Right renal cortex interstitium (tissue), 3 donors: ENCODE measurements at places on chromosomes 5 and 9.

DNA sequence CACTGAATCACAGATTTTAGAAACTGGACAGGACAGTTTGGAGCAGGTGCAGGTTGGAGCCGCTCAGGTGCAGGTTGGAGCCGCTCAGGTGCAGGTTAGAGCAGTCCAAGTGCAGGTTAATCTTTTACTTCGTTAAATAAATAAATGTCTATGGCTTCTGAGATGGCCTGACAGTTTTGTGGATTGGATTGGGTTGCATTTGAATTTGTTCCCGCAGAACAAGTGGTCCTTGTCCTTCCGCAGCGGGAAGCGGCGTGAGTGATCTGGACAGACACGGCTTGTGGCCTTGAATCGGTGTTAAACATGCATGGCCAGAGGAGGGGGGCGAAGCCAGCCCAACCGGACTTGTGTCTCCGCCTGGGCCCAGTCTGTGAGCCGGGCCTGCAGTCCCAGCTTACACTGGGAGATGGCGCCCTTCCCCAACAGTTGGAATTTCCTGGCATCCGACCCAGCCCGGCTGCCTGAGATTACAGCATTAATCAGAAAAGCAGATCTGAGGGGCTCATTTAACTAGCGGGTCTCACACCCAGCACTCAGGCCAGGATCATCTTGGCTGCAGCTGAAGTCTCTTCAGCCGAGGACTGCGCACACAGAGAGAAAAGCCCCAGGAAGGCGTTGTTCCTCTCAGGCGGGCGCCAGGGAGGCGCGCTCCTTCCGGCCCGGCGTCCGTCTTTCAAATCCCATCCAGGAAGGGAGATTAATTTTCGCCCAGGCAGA is 1.5 kb upstream of the OLFM1 start:
- DNase-seq = peak; percentile 62

DNA sequence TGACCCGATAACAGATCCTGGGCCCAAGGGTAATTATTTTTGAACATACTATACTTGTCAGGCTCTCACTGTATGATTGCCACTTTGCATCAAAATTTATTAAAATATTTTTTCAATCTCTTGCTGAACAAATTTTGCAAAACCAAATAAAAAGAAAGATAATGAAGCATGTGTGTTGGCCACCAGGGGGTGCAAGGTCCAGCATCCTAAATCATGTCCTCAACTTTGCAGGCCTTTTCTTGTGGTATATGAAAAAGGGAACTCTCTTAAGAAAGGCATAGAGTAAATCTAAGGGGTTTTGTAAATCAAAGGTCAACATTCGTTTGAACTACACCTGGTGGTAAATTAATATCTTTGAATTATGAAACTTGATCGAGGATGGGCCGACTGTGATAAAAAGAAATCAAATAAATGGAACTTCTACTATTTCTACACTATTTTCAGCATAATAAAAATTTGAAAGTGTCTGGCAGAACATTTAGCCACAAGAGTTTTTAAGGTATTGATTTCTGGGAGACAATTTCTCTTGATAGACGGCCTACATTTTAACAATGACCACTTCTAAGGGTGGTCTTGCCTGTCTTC is 676.5 kb downstream of the DMRTA1 start:
- peak; percentile 18 for DNase-seq

DNA sequence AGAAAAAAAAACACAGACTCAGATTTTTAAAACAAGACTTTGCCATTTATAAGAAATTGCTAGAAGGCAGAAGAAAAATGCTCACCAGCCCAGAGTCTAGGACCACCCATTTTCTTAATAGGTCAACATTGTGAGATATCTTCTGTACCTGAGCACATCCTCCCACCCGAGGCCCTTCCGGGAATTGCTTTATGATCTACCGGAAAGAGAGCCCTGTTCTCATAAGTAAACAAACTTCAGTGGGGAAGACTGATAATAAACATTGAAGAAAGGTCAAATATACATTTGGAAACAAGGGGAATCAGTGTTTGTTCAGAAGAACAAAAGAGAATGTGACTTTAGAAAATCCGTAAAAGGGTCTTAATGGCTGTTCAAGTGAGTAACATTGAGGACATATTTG is 44.4 kb downstream of the PRKACG start:
- no peak for DNase-seq

DNA sequence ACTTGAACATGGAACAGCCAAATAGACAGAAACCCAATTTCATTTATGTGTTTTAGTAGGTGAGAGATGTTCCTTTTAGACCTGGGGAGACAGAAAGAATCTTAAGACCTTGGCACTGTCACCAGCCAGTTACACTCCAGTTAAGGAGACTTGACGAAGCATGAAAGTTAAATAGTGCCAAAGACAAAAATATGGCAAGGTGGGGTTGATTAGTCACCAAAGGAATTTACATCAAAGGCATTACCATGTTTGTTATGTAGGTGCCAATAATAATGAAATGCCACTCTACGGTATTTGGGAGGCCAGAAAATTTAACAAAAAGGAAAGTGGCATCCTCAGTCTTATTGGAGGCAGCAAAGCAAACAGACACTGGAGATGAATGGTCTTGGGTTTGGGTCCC is 9.2 kb upstream of the IL12B start:
- no peak for DNase-seq

GRCh38 chr5:158880483-158881001 is 219.2 kb downstream of the EBF1 start:
- DNase-seq = no peak

DNA sequence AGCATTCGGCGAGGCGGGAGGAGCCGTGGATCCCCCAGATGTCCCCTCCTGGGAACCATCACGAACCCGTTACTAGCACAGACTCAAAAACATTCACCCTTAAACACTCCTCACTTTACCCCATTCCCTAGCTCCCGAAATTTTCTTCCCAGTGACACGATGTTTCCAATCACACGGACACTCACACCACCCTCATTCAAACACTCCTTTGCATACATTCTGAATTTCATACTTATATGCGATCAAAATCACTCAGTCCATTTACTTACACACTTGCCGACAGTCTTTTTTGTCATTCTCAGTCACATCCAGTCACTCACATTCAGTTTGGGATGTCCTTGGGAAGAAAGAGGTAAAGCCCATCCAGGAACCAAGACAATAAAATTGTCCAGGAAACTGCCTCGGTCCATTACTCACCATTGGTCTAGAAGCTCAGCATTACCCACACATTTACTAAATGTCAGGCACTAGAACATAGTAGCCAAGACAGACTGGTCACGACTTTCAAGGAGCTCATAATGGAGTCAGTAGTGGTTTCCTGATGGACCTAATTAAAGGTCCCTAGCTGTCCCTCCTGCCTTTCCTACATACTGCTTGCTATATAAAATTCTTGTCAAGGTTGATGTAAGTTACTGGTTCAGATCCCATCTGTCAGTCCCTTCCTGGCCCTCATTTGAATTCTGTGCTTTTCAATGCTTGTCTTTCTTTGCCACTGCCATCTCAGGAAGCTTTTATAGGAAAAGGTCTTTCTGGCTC is 574 bp downstream of the SLC35A4 start:
- no peak for DNase-seq

GRCh38 chr9:134551644-134552348 is 89.8 kb upstream of the COL5A1 start:
- DNase-seq = no peak

DNA sequence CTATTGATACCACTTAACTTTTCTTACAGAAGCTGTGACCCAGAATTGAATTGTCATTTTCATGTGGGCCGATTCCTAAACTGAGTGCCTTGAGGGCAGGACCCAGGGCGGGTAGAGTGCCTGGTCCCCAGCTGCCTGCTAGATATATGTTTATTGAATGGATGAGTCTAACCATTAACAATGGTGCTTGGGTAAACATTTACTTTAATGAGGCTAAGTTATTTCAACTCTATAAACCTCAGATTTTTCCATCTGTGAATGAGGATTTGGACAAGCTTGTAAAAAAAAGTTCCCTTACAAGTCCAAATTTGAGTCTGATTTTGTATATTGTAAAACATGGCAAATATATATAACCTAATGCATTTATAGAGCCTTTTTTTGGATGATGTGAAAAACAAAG is 181.8 kb upstream of the ELL2 start:
- DNase-seq = no peak

GRCh38 chr5:41686191-41686590 is 175.8 kb upstream of the PLCXD3 start:
- DNase-seq = no peak

DNA sequence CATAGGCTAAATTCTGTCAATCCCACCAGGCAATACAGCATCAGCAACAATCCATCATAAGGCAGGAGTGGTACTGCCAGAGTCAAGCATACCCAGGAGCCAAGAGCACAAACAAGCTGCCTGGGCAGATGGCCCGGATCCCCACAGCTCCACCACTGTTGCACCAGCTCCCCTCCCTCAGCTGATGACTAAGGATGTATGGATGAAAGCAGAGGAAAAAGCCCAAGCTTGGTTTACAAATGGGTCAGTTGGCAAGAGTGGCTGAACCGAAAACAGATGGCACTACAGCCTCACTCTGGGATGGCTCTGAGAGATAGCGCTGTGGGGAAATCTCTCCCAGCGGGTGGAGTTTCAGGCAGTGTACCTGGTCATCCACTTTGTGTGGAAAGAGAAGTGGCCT is 29.4 kb downstream of the DROSHA start:
- no peak for DNase-seq

DNA sequence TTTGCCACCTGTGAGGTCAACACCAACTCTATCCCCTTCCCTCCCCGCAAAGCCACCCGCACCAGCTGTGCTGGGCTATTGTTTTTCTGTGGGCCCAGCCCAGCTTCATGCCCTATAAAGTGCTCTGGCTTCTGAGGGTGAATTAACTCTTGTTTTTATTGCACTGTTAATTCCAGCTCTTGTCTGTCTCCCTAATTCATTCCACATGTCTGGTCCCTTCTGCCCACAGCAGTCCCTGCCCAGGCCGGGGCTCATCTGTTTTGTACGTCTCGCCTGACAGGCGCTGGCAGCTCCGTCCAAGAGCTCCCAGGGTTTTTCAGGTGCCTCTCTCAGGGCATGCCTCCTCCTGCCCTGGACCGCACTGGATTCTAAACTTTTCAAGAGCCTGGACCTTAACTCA is 118.9 kb downstream of the PDZD2 start:
- no peak for DNase-seq

GRCh38 chr5:168106008-168106761 is 185.3 kb upstream of the WWC1 start:
- DNase-seq = no peak

DNA sequence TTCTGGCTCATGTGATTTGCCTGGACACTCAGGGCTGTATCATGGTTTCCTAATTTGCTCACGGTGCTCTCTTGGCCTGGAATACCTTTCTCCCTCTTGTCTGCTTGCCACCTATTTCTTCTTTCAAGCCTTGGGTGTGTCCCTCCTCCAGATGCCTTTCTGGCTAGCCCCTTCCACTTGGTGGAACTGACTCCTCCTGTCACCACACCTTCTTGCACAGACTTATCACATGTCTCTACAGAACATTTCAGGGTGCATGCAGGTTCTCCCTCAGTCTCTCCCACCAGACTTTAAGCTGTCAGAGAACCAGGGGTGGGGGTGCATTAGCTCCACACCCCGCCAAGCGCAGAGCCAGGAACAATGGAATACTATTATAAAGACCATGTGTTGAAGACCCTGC is 1.9 kb downstream of the TBC1D2 start:
- no peak for DNase-seq

- no peak for DNase-seq
These were observed 165.9 kb upstream of the IRX4 start for GRCh38 chr5:2048664-2049063.

GRCh38 chr5:177132136-177133095 is 1.2 kb upstream of the NSD1 start:
- DNase-seq = no peak

GRCh38 chr5:120792477-120792876 is 328.4 kb downstream of the PRR16 start:
- no peak for DNase-seq

- DNase-seq = no peak
These were observed 33.2 kb downstream of the FAT2 start for GRCh38 chr5:151557951-151558350.

GRCh38 chr5:148687427-148687826 is 33.1 kb upstream of the HTR4 start:
- no peak for DNase-seq

DNA sequence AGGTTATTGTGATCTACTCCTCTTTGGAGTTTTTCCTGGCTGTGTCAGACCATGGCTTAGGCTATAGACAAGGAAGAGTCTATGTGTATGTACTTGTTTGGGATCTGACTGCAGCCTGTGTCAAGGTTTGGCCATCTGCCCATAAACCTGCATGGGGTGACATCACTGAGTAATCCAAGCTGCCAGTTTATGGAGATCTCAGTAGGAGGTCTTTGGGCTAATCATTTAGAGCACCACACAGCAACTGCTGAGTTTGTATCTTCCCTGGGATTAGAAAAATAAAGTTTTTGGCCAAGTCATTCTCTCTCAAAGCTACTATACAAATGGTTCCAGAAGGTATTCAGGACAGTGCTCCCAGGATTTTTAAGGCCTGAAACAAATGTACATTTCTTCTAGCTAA is 65.5 kb upstream of the HSPB3 start:
- peak; percentile 23 for DNase-seq

GRCh38 chr9:105333076-105333475 is 88.6 kb downstream of the SLC44A1 start:
- DNase-seq = no peak

GRCh38 chr5:8825139-8825757 is 720.6 kb downstream of the SEMA5A start:
- no peak for DNase-seq

GRCh38 chr5:141001844-141002604 is 35.7 kb downstream of the PCDHAC2 start:
- DNase-seq = no peak

DNA sequence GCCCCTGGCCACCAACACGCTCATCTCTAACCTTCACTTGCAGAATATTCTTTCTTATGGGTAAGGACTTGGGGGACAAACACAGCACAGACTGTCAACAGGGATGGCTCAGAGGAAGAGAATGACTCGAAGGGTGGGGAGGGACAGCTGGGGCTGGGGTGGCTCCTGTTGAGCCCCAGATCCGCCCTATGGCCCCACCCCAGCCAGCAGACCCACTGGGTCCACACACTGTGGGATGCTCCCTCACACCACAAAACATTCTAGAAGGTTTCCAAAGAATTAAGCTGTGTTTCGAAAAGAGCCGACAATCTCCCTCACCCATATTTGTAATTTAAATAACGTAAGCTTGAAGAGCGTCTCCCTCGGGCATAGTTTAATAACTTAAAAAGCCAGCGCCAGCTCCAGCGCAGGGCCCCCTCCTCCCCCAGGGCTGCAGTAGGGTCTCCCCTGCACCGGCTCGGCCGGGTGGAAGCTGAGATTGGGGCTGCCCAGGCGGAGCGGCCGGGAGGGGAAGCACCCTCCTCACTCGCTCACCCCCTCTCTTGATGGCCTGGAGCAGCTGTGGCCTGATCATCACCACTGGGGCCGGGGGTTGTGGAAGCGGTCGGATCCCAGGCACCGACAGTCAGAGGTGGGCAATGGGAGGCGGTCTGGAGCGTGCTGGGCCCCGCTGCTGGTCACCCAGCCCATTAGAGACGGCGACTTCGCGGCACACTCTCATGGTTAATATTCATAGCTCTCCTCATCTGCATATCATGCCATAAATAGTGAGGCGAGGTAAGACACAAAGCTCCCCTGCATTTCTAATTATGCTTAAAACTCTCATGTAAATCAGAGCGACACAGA is 37.6 kb downstream of the NACC2 start:
- DNase-seq = no peak
